ENCODE measurements at places on chromosomes 5 and 9. TPM values are rescaled to one million over a fixed set of nuclear protein-coding genes. Genes with fewer than 3 reads are reported as not detected.

PPP1R26 gene
- total RNA-seq = 2.4 TPM

F12 gene
- 3.4 TPM for total RNA-seq

LCN1 gene
- total RNA-seq = not detected

SLC25A25 gene
- total RNA-seq = 6.9 TPM

ST8SIA4 gene
- total RNA-seq = 31.7 TPM

DNM1 gene
- total RNA-seq = 0.72 TPM

EXOC3 gene
- total RNA-seq = 49.7 TPM

LHX2 gene
- total RNA-seq = not detected

NXNL2 gene
- total RNA-seq = not detected

DNA sequence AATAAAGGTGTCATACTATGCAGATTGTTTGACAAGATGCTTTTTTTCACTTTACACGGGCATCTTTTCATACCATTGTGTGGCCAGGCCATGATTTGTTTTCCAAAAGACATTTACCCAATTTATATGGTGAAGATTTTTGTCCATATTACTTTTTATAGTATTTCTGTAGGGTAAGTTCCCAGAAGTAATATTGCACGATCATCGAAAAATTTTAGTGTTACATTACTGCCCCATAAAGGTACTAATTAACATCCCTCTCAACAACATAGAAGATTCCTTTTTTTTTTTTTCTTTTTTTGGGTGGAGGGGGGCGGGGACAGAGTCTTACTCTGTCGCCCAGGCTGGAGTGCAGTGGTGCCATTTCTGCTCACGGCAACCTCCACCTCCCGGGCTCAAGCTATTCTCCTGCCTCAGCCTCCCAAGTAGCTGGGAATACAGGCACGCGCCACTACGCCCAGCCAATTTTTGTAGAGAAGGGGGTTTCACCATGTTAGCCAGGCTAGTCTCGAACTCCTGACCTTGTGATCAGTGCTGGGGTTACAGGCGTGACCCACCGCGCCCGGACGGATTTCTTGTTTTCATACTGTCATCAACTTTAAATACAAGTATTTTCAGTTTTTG is 1.2 kb upstream of the ROPN1L start:
- H3K4me3 ChIP-seq = no peak overlapping the region
- no peak overlapping the region for H3K27ac ChIP-seq
- H3K36me3 ChIP-seq = peaks cover 4% of the 10 kb centered on the region
- peaks cover 3% of the 10 kb centered on the region for H3K27me3 ChIP-seq
- DNase-seq = no peak

GRCh38 chr5:22908129-22908528 is 55.0 kb upstream of the CDH12 start:
- no peaks in the 10 kb centered on the region for H3K27me3 ChIP-seq
- no peak overlapping the region for H3K27ac ChIP-seq
- no peak overlapping the region for H3K4me3 ChIP-seq
- H3K36me3 ChIP-seq = no peaks in the 10 kb centered on the region

GRCh38 chr5:43837091-43837490 is 234.1 kb downstream of the NNT start:
- H3K4me3 ChIP-seq = no peak overlapping the region
- no peaks in the 10 kb centered on the region for H3K27me3 ChIP-seq
- H3K4me1 ChIP-seq = no peaks in the 10 kb centered on the region
- H3K36me3 ChIP-seq = no peaks in the 10 kb centered on the region
- no peak overlapping the region for H3K27ac ChIP-seq

DNA sequence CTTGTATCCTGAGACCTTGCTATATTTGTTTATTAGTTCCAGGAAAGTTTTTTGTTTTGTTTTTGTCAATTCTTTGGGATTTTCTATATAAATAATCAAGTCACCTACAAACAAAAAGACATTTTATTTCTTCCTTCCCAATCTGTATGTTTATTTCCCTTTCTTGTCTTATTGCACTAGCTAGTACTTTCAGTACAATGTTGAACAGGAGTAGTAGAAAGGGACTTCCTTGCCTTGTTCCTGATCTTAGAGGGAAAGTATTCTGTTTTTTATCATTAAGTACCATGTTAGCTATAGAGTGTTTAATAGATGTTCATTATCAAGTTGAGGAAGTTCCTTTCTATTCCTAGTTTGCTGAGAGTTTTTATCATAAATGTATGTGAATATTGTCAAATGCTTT is 119.5 kb upstream of the TLE4 start:
- H3K4me3 ChIP-seq = no peak overlapping the region
- H3K27me3 ChIP-seq = peaks cover 10% of the 10 kb centered on the region
- H3K4me1 ChIP-seq = no peaks in the 10 kb centered on the region
- peaks cover 2% of the 10 kb centered on the region for H3K36me3 ChIP-seq

DNA sequence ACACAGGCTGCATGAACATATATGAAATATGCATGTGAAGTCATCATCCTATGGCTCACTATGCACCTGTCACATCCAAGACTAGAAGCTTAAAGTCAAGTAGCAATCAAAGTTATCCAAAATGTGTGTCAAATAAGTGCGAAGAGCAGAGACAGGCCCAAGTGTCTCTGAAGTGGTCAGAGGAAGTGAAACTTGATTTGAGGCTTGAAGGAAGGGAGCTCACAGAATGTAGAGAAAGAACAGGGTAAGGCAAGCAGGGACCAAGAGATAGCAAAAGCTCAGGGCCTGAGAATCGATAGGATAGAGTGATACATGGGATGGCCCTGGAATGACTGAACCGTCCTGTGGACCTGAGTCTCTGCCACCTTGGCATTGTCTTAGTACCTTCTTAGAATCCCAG is 274.3 kb upstream of the TRPC7 start:
- DNase-seq = no peak
- no peaks in the 10 kb centered on the region for H3K4me1 ChIP-seq
- H3K27me3 ChIP-seq = no peaks in the 10 kb centered on the region

DNA sequence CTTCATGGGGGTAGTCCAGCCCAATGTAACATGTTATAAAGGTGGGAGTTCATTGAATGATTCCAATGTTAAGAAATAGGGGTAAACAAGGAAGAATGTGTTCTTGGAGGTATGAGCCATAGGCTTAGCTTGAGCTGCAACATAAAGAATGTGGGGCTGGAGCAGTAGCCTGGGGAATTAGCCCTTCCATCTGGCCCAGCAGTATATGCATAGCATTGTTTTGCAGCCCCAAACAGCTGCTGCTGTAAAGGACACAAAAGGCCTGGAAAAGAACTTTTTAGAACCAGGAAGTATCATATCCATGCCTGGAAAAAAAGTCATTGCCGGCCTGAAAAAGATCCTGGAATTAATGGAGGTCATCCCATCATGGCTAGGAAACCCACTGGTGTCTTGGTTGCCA is 55.8 kb upstream of the SMARCA2 start:
- no peak for DNase-seq
- no peaks in the 10 kb centered on the region for H3K36me3 ChIP-seq
- no peaks in the 10 kb centered on the region for H3K27me3 ChIP-seq
- no peak overlapping the region for H3K27ac ChIP-seq
- H3K4me1 ChIP-seq = no peaks in the 10 kb centered on the region

- no peak overlapping the region for H3K27ac ChIP-seq
- peaks cover 46% of the 10 kb centered on the region for H3K36me3 ChIP-seq
- no peaks in the 10 kb centered on the region for H3K27me3 ChIP-seq
- no peak overlapping the region for H3K4me3 ChIP-seq
Observed at GRCh38 chr5:60896991-60897390, 47.9 kb downstream of the ERCC8 start.

DNA sequence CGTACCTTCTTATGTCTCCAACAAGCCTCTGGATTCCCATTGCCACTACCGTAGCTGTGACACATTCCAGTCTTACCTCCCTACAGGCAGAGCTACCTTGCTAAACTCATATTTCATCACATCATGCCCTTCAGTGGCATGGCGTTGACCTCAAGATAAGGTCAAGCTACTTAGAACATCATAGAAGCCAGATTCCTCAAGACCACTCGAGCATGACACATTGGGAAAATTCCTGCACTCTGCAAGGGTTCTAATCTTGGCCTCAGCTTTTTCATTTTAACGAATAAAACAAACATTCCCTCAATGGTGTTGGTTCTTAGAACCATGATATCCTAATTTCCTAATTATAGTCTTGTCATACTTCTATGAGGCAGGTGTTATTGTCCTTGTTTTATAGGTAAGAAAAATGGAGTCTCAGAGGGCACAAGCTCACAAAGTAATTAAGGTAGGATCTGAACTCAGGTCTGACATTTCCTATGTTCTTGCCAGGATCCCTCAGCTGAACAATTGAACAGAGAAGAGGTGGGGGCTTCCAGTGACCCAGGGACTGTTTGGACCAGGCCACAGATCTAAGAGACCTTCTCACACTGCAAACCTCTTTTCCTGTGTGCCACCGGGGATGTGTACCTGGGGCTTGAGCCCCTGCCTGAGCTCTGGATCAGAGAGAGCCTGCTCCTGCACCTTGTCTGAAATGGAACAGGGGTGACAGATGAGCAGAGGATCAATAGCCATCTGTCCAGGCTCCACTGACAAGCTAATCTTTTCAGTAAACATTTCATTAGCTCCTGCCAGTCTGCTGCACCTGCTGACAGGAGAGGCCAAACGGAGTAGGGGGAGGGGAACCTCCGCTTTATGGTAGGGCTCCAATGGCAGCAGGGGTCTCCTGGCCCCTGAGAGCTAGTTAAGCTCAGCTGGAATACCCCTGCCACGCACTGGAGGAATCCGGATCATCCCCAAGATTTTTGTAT is 49.3 kb downstream of the ALG2 start:
- no peak overlapping the region for H3K4me3 ChIP-seq
- H3K4me1 ChIP-seq = peaks cover 15% of the 10 kb centered on the region
- H3K36me3 ChIP-seq = no peaks in the 10 kb centered on the region
- no peak for DNase-seq

DNA sequence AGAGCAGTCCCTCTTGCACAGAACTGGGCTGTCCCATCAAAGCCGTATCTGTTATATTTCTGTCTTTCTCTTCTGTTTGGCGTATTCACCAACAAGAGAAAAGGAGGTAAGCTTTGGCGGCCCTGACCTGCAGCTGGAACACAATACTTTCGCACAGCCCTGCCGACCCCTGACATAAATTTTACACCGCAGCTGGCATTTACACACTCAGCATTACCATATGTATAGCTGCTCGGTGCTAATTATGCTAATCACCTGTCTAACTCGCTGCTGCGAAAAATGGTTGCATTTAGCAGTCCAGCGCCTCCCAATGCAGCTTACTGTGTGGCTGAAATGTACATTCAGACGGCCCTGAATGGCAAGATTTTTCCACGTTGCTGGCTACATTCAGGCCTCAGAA is 20.8 kb downstream of the PTCH1 start:
- H3K27me3 ChIP-seq = no peaks in the 10 kb centered on the region
- H3K4me1 ChIP-seq = peaks cover 66% of the 10 kb centered on the region
- H3K4me3 ChIP-seq = no peak overlapping the region
- H3K36me3 ChIP-seq = no peaks in the 10 kb centered on the region
- no peak for DNase-seq
- H3K27ac ChIP-seq = no peak overlapping the region
